Mesangial cell (primary cell): ENCODE measurements at places on chromosomes 5 and 9. TPM values are rescaled to one million over a fixed set of nuclear protein-coding genes. Genes with fewer than 3 reads are reported as not detected.

NUDT12 gene
- total RNA-seq, result 4.6 and 4.7 TPM in 2 replicates

LCN1 gene
- total RNA-seq, result not detected in 2 replicates

NDUFS4 gene
- total RNA-seq, result 63.9 and 71.0 TPM in 2 replicates

TMEM215 gene
- total RNA-seq, result not detected in 2 replicates

BTNL9 gene
- total RNA-seq, result not detected in 2 replicates
